Thoracic aorta (tissue), 2 donors: ENCODE measurements at places on chromosomes 2 and 18.

DNA sequence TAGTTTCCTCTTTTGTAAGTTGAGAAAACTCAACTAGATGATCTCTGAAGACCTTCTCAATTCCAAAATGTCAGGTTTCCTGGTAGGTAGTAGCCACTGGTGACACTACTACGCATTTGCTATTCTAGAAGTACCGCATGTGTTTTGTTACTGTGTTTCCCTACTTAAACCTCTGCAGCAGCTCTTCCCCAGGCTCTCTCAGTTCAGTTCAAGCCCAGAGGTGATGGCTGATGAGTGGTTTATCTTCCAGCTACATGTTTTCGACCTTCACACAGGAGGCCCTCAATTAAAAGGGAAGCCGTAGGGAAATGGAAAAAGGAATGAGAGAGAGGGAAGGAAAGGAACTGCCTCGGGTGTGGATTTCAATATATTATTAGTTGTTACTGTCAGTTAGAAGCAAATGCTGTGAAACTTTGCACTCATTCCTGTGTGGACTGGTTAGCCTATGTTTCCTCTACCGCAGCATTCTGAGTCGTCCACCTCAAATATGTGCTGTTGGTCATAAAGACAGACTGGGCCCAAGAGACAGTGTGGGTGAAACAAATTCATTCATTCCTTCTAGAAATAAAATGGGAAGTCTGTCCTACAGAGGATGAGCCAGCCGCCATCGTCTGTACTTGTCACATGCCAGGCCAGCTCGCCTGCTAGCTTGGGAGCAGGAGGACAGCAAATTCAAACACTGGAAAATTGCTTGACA, 455.2 kb upstream of the RAB12 start:
- no peaks in the 10 kb centered on the region for H3K4me1 ChIP-seq
- no peaks in the 10 kb centered on the region for H3K27me3 ChIP-seq
- no peak overlapping the region for H3K4me3 ChIP-seq
- no peaks in the 10 kb centered on the region for H3K36me3 ChIP-seq
- no peak for DNase-seq
- no peak overlapping the region for H3K27ac ChIP-seq

DNA sequence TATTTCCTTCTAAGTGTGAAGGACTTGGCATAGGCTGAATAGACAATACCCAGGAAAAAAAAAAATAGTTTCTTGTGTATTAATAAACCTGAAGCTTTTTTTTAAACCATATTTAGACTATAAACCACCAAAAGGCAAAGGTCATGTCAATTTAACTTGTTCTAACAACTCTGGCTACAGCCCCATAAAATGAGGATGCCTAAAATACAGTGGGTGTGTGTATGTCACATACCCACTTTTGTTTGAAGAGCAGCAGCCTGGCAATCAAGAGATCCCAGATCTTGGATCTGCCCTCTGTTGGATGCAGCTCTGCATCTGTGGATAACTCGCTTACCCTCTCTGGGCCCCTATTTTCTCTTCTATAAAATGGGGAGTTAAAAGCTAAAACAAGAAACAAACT, 65.4 kb downstream of the SATB2 start:
- no peaks in the 10 kb centered on the region for H3K27me3 ChIP-seq
- no peak for DNase-seq
- H3K36me3 ChIP-seq, result no peaks in the 10 kb centered on the region
- no peak overlapping the region for H3K27ac ChIP-seq
- H3K4me1 ChIP-seq, result no peaks in the 10 kb centered on the region
- H3K4me3 ChIP-seq, result no peak overlapping the region

DNA sequence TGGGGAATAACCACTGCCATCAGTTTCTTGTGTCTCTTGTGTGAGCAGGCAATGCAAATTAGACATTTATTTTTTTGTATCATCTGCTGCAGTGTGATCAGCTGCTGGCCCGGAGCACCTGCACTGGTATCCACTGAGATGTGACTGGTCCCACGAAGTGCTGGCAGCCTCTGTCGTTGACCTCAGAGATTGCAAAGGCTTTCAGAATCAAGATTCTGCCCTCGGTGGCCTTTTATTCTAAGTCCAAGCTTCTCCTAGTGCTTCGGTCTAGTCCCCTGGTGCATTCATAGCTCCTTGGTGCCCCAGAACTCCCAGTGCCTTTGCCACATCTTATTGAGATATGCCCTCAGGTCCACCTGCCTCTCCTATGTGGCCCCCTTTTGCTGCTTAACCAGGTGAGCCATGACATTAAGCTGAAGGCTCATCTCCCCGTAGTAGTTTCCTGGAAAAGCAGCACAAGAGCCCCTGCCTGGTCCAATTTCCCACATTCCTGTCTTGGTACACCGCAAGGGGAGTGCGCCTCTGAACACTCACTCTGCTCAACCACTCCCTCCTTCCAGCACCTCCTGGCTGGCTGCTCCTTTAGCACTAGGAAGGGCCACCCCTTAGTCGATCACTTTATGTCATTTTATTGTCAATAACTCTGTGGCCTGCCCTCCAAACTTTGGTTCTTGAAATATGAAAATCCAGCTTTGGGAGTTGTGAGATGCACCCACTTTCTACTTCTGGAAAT, 27.1 kb upstream of the MARCO start:
- H3K36me3 ChIP-seq, result no peaks in the 10 kb centered on the region
- no peak overlapping the region for H3K27ac ChIP-seq
- no peaks in the 10 kb centered on the region for H3K4me1 ChIP-seq
- H3K27me3 ChIP-seq, result no peaks in the 10 kb centered on the region
- H3K4me3 ChIP-seq, result no peak overlapping the region

GRCh38 chr18:3758531-3758930, 308.6 kb downstream of the TGIF1 start:
- H3K27ac ChIP-seq, result no peak overlapping the region
- H3K27me3 ChIP-seq, result no peaks in the 10 kb centered on the region
- no peak overlapping the region for H3K4me3 ChIP-seq
- no peak for DNase-seq
- H3K4me1 ChIP-seq, result no peaks in the 10 kb centered on the region

DNA sequence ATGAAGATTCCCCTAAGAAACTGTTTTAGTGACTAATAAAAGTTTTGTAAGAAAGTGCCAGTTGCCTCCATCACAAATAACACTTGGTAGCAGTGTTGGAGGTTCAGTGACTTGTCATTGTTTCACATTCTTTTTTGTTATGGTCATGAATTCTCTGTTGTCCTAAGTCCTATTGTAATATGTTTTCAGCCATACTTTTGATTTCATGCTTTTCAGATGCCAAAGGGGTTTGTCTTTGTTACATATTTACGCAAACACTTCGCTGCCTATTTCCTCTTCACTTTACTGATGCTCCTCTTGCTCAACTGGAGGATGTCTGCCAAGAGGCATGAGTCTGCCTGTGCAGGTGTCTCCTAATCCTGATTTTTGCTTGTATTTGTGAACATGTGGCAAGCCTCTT, 66.6 kb downstream of the PHLPP1 start:
- H3K4me3 ChIP-seq, result no peak overlapping the region
- DNase-seq, result no peak
- no peaks in the 10 kb centered on the region for H3K4me1 ChIP-seq

GRCh38 chr2:137975280-137976271, 11.3 kb downstream of the HNMT start:
- H3K27ac ChIP-seq, result no peak overlapping the region
- no peak overlapping the region for H3K4me3 ChIP-seq
- DNase-seq, result no peak
- H3K36me3 ChIP-seq, result peaks cover 4% of the 10 kb centered on the region
- H3K4me1 ChIP-seq, result peaks cover 5% of the 10 kb centered on the region
- no peaks in the 10 kb centered on the region for H3K27me3 ChIP-seq

GRCh38 chr2:113138428-113139322, 11.3 kb downstream of the IL1RN start:
- no peaks in the 10 kb centered on the region for H3K4me1 ChIP-seq
- no peaks in the 10 kb centered on the region for H3K27me3 ChIP-seq
- H3K36me3 ChIP-seq, result no peaks in the 10 kb centered on the region
- H3K4me3 ChIP-seq, result no peak overlapping the region

DNA sequence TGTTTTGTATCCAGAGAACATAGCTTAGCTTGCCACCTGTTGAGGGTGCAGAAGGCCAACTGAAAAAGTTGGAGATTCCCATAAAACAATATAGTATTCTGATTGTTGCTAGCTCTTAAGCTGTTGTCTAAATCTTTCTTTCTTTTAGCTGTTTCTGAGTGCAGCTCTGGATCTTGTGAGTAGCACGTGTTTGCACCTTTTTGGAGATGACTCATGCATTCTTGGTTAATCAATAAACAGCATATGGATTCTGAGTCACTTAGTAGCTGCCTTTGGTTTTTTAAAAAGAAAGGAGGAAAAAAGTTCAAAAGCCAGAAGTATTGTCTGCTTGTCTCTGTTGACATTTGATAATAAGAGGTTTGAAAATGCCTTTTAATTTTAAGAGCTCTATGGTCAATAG, 483.0 kb upstream of the FSIP2 start:
- H3K4me3 ChIP-seq, result no peak overlapping the region
- no peaks in the 10 kb centered on the region for H3K36me3 ChIP-seq
- DNase-seq, result no peak
- no peaks in the 10 kb centered on the region for H3K4me1 ChIP-seq
- H3K27ac ChIP-seq, result no peak overlapping the region

- H3K4me3 ChIP-seq, result no peak overlapping the region
- H3K27ac ChIP-seq, result no peak overlapping the region
- no peaks in the 10 kb centered on the region for H3K36me3 ChIP-seq
- H3K27me3 ChIP-seq, result no peaks in the 10 kb centered on the region
- H3K4me1 ChIP-seq, result no peaks in the 10 kb centered on the region
Measured at GRCh38 chr2:163799807-163800206, 64.0 kb upstream of the FIGN start.

GRCh38 chr2:82279367-82279766, 1974.8 kb upstream of the LRRTM1 start:
- H3K36me3 ChIP-seq, result no peaks in the 10 kb centered on the region
- H3K4me1 ChIP-seq, result no peaks in the 10 kb centered on the region
- no peaks in the 10 kb centered on the region for H3K27me3 ChIP-seq
- H3K4me3 ChIP-seq, result no peak overlapping the region
- H3K27ac ChIP-seq, result no peak overlapping the region
- no peak for DNase-seq

GRCh38 chr2:127606625-127607398, 39.1 kb upstream of the GPR17 start:
- DNase-seq, result no peak
- H3K27me3 ChIP-seq, result no peaks in the 10 kb centered on the region
- no peaks in the 10 kb centered on the region for H3K36me3 ChIP-seq
- no peak overlapping the region for H3K4me3 ChIP-seq
- H3K27ac ChIP-seq, result no peak overlapping the region

- H3K4me3 ChIP-seq, result no peak overlapping the region
- H3K4me1 ChIP-seq, result peaks cover 4% of the 10 kb centered on the region
- H3K36me3 ChIP-seq, result no peaks in the 10 kb centered on the region
- no peak overlapping the region for H3K27ac ChIP-seq
- H3K27me3 ChIP-seq, result no peaks in the 10 kb centered on the region
- no peak for DNase-seq
Measured at GRCh38 chr2:10460366-10460796, 12.3 kb upstream of the ODC1 start.

GRCh38 chr2:43217228-43218154, 8.9 kb downstream of the ZFP36L2 start:
- no peaks in the 10 kb centered on the region for H3K27me3 ChIP-seq
- no peak for DNase-seq
- H3K4me3 ChIP-seq, result peak overlapping the region; percentile 88
- H3K27ac ChIP-seq, result peak overlapping the region; percentile 98

- H3K4me3 ChIP-seq, result no peak overlapping the region
- no peaks in the 10 kb centered on the region for H3K27me3 ChIP-seq
- no peak for DNase-seq
- H3K4me1 ChIP-seq, result peaks cover 54% of the 10 kb centered on the region
Measured at GRCh38 chr2:204024503-204024902, 87.9 kb downstream of the ICOS start.

GRCh38 chr2:16253291-16253690, 312.9 kb downstream of the MYCN start:
- H3K27ac ChIP-seq, result no peak overlapping the region
- no peaks in the 10 kb centered on the region for H3K4me1 ChIP-seq
- H3K4me3 ChIP-seq, result no peak overlapping the region
- no peaks in the 10 kb centered on the region for H3K27me3 ChIP-seq
- no peaks in the 10 kb centered on the region for H3K36me3 ChIP-seq
- DNase-seq, result no peak

DNA sequence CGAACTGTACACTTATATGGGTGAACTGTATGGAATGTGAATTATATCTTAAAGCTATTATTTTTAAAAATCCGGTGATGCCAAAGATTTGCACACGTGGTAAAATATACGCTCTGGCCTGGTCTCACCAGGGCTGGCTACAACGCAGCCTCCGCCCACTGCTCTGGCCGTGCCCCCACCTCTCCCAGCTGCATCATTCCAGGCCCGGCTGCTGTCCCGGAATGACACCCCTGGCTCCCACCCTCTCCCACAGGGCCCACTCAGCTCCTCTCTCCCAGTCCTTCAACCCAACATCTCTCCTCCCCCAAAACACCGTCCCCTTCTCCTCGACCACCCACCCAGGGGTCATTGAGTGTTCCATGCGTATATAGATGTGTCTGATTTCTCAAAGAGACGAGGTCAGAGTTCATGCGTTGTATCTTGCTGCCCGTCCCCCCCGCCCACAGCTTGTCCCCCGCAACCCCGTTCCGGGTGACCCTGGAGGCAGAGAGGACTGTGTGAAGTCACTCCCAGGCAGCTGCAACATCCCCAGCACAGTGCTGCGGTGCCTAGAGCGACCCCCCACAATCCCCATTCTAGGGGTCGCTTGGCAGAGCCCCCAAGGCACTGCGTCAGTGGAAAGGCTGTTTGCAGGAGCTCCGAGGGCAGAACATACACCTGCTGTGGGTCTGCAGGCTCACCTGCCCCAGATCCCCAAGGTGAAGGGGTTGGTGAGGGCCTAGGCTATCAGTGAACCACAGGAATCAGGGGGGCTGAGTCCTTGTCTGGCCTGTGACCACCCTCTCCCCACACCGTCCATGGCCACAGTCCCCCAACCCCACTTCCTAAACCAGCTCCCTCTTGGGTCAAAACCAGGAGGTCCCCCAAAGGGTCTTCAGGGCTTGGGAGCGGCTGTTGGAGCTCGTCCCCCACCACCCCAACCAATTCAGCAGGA, 13.3 kb downstream of the DNMT3A start:
- no peaks in the 10 kb centered on the region for H3K27me3 ChIP-seq
- peaks cover 71% of the 10 kb centered on the region for H3K4me1 ChIP-seq
- DNase-seq, result no peak
- H3K36me3 ChIP-seq, result no peaks in the 10 kb centered on the region
- H3K27ac ChIP-seq, result peak overlapping the region; percentile 18

DNA sequence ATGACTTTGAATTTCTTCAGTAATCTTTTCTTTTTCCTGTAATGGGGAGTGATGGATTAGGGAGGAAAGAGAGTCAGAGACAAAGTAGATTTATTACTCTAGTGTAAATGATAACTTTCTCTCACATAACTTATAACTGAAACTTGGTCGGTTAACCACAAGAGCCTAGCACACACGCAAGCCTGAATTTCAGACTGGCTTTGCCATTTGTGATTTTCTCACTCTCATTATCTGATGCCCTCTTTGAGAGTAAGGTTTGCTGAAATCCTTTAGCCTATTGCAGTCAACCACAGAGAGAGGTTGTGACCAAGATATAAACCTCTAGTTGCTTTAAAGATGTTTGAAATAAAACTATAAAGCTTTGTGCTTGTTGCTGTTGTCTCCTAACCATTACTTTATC, 117.9 kb upstream of the NETO1 start:
- H3K36me3 ChIP-seq, result no peaks in the 10 kb centered on the region
- H3K27me3 ChIP-seq, result no peaks in the 10 kb centered on the region
- H3K27ac ChIP-seq, result no peak overlapping the region
- no peak overlapping the region for H3K4me3 ChIP-seq
- DNase-seq, result no peak
- no peaks in the 10 kb centered on the region for H3K4me1 ChIP-seq
